ENCODE measurements at places on chromosomes 12 and 14. TPM values are rescaled to one million over a fixed set of nuclear protein-coding genes. Genes with fewer than 3 reads are reported as not detected.

DNA sequence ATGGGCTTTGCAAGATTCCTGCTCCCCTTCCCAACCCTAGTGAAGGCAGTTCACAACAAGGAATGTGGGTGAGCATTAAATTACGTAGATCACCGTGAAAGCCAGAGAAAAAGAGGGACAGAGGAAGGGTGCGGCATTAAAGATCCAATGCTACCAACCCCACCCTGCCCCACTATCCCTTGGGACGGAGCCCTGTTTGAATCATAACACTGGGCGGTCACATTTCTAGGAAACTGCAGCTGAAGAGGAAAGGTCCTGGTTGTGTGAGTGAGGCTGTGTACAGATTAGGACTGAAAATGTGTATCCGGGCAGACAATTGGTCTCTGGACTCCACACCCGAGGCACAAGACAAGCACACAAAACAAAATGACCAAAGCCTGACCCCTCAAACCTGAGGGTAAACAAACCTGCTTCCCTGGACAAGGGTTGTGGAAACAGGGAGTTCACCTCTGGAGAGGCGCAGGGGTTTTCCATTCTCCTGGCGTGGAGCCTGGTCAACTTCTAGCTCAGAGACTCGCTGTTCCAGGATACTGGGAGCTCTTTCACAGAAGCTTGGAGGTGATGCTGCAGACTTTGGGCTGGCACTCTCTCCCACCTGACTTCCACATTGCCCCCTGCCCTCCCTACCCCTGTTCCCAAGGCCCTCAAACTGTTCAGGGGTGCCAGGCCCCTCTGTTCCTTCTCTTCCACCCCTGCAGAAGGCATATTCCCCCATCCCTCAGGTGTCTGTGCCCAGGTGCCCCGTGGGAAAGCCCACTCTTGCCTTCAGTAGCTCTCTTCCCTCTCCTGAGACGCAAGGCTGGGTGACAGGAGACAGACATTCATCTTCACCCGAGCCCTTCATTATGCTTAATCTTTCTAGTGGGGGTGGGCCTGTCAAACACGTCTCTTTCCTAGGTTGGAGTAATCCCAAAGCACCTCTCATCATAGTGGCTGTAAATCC, 16.5 kb downstream of the NINJ2 start:
- H3K27me3 ChIP-seq = peaks cover under 1% of the 10 kb centered on the region
- peaks cover 38% of the 10 kb centered on the region for H3K4me1 ChIP-seq
- H3K27ac ChIP-seq = no peak overlapping the region
- no peak for DNase-seq
- peaks cover 15% of the 10 kb centered on the region for H3K36me3 ChIP-seq

- DNase-seq = no peak
- peaks cover 3% of the 10 kb centered on the region for H3K36me3 ChIP-seq
- no peak within 1 kb of the TSS for H3K4me3 ChIP-seq
- H3K27me3 ChIP-seq = peaks cover 72% of the 10 kb centered on the region
- no peak within 1 kb of the TSS for H3K27ac ChIP-seq
These were observed at the start of gene ABHD12B for GRCh38 chr14:50871914-50872732. TSS of gene ABHD12B (plus strand) at chr14:50872053. CDS start at chr14:50872175, 122 bp downstream.

Gene MGST1
- total RNA-seq = not detected

Gene TAS2R14
- 1.3 TPM for total RNA-seq

DNA sequence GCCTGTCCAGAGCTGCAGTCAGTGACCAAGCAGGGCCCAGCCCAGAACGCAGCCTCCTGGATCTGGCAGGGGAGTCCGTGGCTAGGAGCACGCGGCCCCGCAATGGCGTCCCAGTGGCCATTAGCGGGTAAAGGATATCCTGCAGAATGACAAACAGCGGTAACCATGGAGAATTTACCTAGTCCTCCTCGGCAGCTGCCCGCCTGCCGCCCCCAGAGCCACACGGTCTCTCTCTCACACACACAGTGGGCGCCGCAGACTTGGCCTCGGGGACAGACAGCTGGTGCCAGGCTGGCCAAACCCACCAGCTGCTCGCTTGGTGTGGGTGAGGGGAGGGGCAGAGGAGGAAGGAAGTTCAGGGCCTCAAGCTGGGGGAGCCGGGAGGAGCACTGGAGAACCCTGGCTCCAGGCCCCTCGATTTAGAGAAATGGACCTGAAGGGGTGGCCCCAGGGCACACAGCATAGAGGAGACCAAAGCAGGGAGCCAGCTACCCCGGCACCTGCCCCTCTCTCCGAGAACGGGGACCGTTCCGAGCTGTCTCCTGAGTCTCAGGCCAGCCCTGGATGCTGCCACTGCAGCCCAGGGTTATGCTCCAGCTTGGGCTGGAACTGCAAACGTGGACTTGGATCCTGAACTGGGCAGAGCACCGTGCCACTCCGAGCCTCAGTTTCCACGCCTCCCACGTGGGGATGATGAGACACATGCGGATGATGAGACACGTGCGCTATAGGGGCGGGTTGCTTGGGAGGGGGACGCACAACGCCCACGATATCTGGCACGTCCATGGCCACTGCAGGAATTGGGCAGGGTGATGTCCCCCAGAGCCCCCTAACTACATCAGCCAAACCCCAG, 3.4 kb downstream of the CDK2AP1 start:
- H3K27ac ChIP-seq = no peak overlapping the region
- no peak for DNase-seq
- peaks cover 5% of the 10 kb centered on the region for H3K36me3 ChIP-seq
- no peaks in the 10 kb centered on the region for H3K27me3 ChIP-seq
- H3K4me3 ChIP-seq = no peak overlapping the region

- no peaks in the 10 kb centered on the region for H3K36me3 ChIP-seq
- H3K4me1 ChIP-seq = no peaks in the 10 kb centered on the region
- H3K27me3 ChIP-seq = peaks cover 2% of the 10 kb centered on the region
These were observed 268.7 kb downstream of the ZFP36L1 start for GRCh38 chr14:68523989-68524725.

Gene PTPRR
- not detected for total RNA-seq

- peaks cover 25% of the 10 kb centered on the region for H3K4me1 ChIP-seq
- H3K27me3 ChIP-seq = peaks cover 3% of the 10 kb centered on the region
These were observed 446 bp upstream of the ZNF641 start for GRCh38 chr12:48351022-48351708.

- no peak overlapping the region for H3K4me3 ChIP-seq
- no peak overlapping the region for H3K27ac ChIP-seq
- peaks cover 2% of the 10 kb centered on the region for H3K4me1 ChIP-seq
- H3K27me3 ChIP-seq = peaks cover 60% of the 10 kb centered on the region
- no peaks in the 10 kb centered on the region for H3K36me3 ChIP-seq
These were observed 13.5 kb upstream of the GPATCH2L start for GRCh38 chr14:76138119-76138757.

Gene ADGRD1
- total RNA-seq = not detected

- H3K27me3 ChIP-seq = peaks cover 23% of the 10 kb centered on the region
- no peak overlapping the region for H3K4me3 ChIP-seq
- no peak for DNase-seq
- H3K27ac ChIP-seq = no peak overlapping the region
These were observed 23.5 kb upstream of the FRMD6 start for GRCh38 chr14:51628238-51628637.

DNA sequence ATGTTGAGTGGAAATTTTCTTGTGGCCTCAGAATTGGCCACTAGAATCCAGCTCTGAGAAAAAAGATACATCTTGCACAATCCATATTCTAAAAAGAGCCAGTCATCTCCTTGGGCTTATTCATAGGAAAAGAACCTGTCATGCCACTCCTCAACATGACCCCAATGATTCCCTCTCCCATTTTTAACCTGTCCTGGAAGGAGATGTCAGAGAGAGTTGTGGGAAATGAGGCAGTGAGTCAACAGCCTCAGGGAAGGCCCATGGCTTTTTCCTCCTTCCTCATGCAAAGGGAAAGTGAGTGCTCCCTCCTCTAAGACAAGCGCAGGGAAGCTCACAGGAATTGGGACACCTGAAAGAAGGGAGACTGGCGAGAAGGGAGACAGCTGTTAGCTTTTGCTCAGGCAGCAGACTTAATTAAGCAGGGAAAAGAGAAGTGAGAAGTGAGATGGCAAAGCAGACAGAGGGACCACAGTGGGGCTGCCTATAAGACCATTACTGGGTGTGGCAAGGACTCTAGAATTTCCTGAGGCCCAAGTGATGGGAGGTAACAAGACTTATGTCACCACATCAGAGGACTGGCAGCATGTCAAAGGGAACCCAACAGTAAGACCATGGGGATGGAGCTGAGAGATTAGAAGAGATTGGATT, 10.2 kb upstream of the DHRS7 start:
- H3K4me1 ChIP-seq = no peaks in the 10 kb centered on the region
- H3K27ac ChIP-seq = no peak overlapping the region
- H3K36me3 ChIP-seq = no peaks in the 10 kb centered on the region
- no peak for DNase-seq
- no peaks in the 10 kb centered on the region for H3K27me3 ChIP-seq
- H3K4me3 ChIP-seq = no peak overlapping the region

DNA sequence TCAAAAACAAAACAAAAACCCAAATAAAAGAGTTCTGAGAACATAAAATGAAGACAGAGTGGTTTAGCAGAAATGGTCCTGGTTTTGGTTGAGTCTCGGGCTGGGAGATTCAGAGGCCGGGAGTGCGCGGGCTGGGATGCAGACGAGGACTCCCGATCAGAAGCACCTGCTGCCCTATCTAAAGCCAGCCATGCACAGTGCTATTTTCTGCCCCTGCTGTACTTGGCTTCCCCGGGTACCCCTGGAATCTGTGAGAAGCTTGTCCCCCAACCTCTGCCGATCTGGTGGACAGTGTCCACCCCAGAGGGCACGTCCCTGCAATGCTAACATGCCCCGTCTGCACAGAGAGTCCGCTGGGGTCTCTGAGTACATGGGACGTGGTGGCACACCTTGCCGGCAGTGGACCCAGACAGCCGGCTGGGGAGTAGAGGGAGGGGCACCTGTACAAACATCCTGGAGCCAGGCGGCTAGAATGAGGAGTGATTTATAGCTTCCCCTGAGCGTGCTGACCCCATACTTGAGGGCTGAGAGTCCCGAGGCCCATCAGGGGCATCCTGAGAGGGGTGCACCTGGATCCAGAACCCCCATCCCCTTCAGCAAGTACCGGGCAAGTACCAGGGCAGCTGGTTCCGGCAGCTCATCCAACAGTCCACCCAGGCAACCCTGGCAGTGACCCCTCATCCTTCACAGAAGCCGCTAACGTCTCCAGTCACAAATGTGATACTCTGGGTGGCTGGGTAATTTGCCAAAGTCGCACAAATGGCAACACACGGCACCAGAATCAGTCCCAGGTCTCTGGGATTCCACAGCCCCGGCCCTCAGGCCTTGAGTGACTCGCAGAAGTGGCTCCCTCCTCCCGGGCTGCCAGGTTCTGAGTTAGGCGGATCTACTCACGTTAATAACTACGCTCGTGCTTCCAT, 37.1 kb downstream of the CHGA start:
- H3K4me1 ChIP-seq = no peaks in the 10 kb centered on the region
- H3K36me3 ChIP-seq = no peaks in the 10 kb centered on the region
- H3K4me3 ChIP-seq = no peak overlapping the region

- no peak for DNase-seq
- H3K4me1 ChIP-seq = no peaks in the 10 kb centered on the region
- H3K27ac ChIP-seq = no peak overlapping the region
- no peaks in the 10 kb centered on the region for H3K27me3 ChIP-seq
These were observed 51.4 kb upstream of the TMX1 start for GRCh38 chr14:51188566-51189185.

DNA sequence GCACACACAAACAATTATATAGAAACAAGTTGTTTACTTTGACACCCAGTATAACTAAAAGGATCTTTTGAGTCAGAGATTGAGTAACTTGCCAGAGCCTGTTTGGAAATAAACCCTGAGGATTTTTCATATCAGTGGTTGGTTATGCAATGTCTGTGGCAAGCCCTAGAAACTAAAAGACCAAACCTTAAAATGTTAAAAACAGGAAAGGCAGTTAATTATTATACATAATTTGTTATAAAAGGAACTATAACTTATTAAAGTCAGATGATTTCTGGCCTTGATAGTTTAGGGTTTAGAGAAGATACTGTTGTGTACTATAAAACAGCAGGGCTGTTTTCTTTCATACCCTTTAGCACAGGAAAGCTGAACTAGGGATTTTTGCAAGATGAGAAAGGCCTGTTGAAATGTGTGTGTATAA, 44.1 kb downstream of the PSEN1 start:
- no peak overlapping the region for H3K4me3 ChIP-seq
- peaks cover 31% of the 10 kb centered on the region for H3K36me3 ChIP-seq
- H3K27ac ChIP-seq = peak overlapping the region; percentile 16
- no peak for DNase-seq

DNA sequence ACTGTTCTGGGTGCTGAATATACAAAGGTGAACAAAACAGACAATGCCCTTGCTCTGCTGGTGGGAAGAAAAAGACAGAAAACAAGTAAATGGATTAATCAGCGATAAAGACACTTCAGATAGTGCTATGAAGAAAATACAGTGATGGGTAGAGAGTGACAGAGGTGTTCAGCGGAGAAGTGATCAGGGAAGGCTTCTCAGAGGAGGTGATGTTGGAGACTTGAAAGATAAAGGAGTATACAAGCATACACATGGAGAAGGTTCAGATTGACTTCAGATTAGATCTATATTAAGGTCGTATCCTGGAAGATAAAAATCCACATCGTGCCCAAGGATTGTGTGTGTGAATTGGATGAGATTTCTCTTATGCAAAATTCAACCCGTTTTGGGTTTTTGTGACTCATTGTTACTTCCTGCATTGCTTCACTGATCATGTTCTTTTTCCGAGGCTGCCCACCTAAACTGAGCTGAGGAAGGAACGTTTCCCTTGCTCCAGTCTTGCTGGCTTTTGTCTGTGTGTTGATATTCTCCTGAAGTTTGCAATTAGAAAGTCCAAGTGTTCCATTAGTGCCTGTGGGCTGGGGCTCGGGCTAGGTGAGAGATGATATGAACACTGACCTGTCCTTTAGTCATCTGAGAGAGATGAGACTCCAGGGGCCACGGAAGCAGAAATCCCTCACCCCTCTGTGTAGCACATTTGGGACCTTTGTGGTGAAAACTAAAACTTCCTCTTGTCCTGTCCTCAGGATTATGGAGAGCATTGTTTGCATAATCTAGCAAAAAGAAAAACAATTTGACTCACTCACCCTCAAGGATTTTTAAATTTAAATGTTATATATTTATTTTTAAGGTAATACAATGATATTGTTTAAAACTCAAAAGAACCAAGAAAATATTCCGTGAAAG, 27.6 kb downstream of the PLXNC1 start:
- DNase-seq = peak; percentile 18
- H3K27ac ChIP-seq = peak overlapping the region; percentile 15
- peaks cover 42% of the 10 kb centered on the region for H3K36me3 ChIP-seq
- H3K4me1 ChIP-seq = peaks cover 63% of the 10 kb centered on the region
- H3K27me3 ChIP-seq = no peaks in the 10 kb centered on the region

Gene EML5
- total RNA-seq = 2.9 TPM

Gene COCH
- total RNA-seq = 0.55 TPM

GRCh38 chr14:102838501-102838900, 61.3 kb downstream of the TRAF3 start:
- H3K36me3 ChIP-seq = peaks cover 23% of the 10 kb centered on the region
- no peak for DNase-seq
- no peak overlapping the region for H3K27ac ChIP-seq
- H3K4me1 ChIP-seq = peaks cover 3% of the 10 kb centered on the region
